Glutamatergic neuron (in vitro differentiated cells): ENCODE measurements at places on chromosomes 2 and 18. TPM values are rescaled to one million over a fixed set of nuclear protein-coding genes. Genes with fewer than 3 reads are reported as not detected.

DNA sequence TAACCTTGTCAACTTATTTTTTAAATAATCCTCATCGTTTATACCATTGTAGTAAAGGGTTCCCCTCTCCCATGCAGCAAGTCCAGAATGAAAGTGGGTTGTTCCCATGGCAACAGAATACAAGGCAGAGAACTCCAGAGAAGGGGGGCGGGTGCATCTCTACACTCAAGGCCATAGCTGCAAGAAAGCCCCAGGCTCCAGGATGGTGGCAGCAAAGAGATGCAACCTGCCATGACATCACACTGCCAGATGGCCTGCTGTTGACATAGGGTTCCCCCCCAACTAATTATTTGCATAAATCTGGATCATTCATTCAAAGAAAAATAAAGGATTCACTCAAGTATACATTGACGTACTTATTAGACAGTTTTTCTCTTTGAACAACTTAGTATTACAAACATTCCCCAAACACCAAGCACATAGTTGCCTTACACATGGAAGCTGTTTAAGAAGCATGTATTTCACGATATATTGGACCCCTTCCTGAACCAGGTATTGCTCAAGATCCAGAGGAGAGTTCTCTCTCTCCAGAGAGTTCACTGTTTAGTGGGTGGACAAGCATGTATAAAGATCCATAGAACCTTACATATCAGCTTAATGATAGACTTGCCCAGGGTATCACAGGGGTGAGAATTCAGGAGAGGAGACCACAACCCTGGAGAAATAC, 87.4 kb upstream of the KLF7 start:
- peak overlapping the region; percentile 50 for H3K4me3 ChIP-seq
- peak; percentile 77 for DNase-seq
- H3K4me1 ChIP-seq, result peaks cover 71% of the 10 kb centered on the region
- H3K27me3 ChIP-seq, result peaks cover 6% of the 10 kb centered on the region
- no peaks in the 10 kb centered on the region for H3K36me3 ChIP-seq
- H3K27ac ChIP-seq, result peak overlapping the region; percentile 98

GRCh38 chr2:238898534-238899281, 50.8 kb downstream of the TWIST2 start:
- H3K4me3 ChIP-seq, result no peak overlapping the region
- H3K27me3 ChIP-seq, result no peaks in the 10 kb centered on the region
- no peak overlapping the region for H3K27ac ChIP-seq
- peaks cover 1% of the 10 kb centered on the region for H3K4me1 ChIP-seq
- no peak for DNase-seq

DNA sequence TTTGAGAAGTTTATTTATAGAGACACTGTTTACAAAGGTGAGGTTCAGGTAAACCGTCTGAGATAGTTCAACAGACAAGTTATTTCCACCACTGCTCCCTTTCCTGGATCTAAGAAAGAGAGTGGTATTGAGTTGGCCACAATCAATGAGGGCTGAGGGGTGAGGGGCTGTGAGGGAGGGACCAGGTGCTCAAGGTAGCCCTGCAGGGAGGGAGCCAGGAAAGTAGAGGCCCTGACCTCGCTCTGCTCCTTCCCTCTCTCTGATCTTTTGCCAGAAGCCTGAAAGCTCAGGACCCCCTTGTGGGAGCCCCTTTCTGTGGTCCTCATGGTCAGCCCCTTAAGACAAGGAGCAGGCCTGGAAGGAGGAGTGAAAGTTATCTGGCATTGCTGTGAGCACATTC, 29.8 kb downstream of the COL4A3 start:
- no peak overlapping the region for H3K4me3 ChIP-seq
- no peak overlapping the region for H3K27ac ChIP-seq
- no peak for DNase-seq
- H3K27me3 ChIP-seq, result no peaks in the 10 kb centered on the region
- no peaks in the 10 kb centered on the region for H3K4me1 ChIP-seq
- H3K36me3 ChIP-seq, result no peaks in the 10 kb centered on the region

- no peak overlapping the region for H3K27ac ChIP-seq
- H3K4me3 ChIP-seq, result no peak overlapping the region
- no peak for DNase-seq
- H3K27me3 ChIP-seq, result peaks cover 3% of the 10 kb centered on the region
- H3K36me3 ChIP-seq, result peaks cover 18% of the 10 kb centered on the region
Measured at GRCh38 chr2:181407171-181407570, 50.0 kb upstream of the ITGA4 start.

GRCh38 chr2:110716959-110717645, 15.3 kb upstream of the ACOXL start:
- H3K36me3 ChIP-seq, result no peaks in the 10 kb centered on the region
- no peak overlapping the region for H3K4me3 ChIP-seq
- no peak for DNase-seq
- H3K4me1 ChIP-seq, result no peaks in the 10 kb centered on the region

DNA sequence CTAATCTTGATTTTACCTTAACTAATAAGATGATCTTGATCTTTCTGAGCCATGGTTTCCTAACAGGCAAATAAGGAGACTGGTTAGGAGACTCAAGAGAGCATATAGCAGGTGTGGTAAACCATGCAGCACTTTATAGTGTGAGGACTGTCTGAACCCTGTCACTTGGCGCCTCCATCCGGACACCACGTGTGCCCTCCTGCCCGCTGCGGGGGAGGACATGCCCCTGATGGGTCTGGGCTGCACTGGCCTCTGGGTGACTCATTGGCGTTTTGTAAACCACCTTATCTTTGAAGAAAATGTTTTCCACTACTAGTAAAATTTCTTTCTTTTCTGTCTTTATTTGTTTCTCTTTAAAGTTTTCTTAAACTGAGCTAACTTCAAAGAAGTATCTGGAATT, 131.1 kb downstream of the FMNL2 start:
- H3K36me3 ChIP-seq, result no peaks in the 10 kb centered on the region
- H3K27ac ChIP-seq, result peak overlapping the region; percentile 57
- H3K27me3 ChIP-seq, result peaks cover 5% of the 10 kb centered on the region
- DNase-seq, result no peak
- H3K4me1 ChIP-seq, result peaks cover 72% of the 10 kb centered on the region
- peak overlapping the region; percentile 22 for H3K4me3 ChIP-seq

DNA sequence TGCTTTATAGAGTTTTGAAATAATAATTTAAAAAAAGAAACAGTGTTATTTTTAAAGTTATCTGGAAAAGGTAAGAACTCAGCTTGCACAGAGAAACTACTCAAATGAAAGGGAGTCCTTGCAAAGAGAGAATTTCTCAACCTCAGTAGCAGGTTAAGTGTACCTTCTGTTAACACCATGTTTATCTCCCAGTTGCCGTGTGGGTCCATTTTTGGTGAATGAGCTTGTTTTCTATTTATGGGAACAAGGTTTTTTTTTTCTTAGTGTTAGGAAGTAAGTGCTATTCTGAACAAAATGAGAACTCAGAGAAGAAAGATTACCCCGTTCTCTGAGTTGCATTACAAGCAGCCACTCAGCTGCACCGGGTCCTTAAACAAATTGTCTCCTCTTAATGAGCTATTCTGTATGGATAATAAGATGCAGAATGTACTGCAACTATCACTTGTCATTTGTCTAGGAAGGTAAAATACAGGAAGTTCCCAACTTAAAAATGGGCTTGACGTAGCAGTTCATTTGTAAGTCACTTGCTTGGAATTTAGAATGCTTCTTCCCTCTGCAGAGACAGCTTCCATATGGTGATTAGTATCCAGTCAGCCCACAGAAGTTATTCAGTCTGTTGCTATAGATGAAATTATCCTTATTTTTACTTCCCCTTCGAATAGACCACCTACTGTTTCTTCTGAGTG, 74.9 kb downstream of the LTBP1 start:
- no peak overlapping the region for H3K4me3 ChIP-seq
- no peaks in the 10 kb centered on the region for H3K36me3 ChIP-seq
- peaks cover 10% of the 10 kb centered on the region for H3K4me1 ChIP-seq
- no peak for DNase-seq
- no peaks in the 10 kb centered on the region for H3K27me3 ChIP-seq

DNA sequence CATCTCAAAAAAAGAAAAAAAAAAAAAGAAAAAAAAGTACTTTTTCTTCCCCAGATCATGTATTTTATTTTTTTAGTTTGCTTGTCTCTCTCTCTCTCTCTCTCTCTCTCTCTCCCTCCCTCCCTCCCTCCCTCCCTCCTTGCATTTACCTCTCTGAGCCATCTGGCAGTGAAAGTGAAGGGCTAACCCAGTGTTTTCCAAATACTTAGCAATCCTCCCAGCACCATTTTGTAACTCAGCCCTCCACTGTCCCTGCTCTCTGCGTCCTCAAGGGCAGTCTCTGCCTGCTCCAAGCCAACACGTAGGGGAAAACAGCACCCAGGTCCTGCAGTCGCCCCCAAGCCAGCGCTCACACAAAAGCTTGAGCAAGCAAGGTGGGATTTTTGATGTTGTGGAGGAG, 19.6 kb upstream of the TEX44 start:
- peaks cover 20% of the 10 kb centered on the region for H3K4me1 ChIP-seq
- no peak for DNase-seq
- no peak overlapping the region for H3K27ac ChIP-seq
- no peaks in the 10 kb centered on the region for H3K36me3 ChIP-seq

- H3K4me1 ChIP-seq, result peaks cover 8% of the 10 kb centered on the region
- no peaks in the 10 kb centered on the region for H3K36me3 ChIP-seq
- DNase-seq, result no peak
- no peak overlapping the region for H3K27ac ChIP-seq
Measured at GRCh38 chr2:15989559-15989958, 49.2 kb downstream of the MYCN start.

DNA sequence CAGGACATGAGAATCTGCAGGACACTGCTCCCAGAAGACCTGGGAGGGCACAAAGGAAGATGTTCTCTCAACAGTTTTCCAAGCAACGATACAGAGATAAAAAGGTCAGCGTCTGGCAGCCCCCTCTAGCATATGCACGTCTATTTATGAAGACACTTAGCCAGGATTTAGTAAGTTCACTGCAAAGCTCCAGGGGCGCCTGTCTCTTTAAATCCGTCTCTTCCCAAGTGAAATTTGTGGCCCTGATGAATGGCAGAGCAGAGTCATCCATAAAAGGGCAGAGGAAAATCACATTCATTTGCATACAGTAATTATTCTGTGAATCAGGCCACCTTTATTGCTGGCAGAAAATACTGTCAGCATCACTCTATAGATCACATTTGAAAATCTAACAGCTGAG, 390.9 kb upstream of the SMIM21 start:
- H3K36me3 ChIP-seq, result peaks cover 5% of the 10 kb centered on the region
- no peak overlapping the region for H3K27ac ChIP-seq
- no peak overlapping the region for H3K4me3 ChIP-seq
- no peak for DNase-seq

- H3K4me3 ChIP-seq, result no peak overlapping the region
- no peaks in the 10 kb centered on the region for H3K36me3 ChIP-seq
- H3K27me3 ChIP-seq, result no peaks in the 10 kb centered on the region
- H3K27ac ChIP-seq, result no peak overlapping the region
Measured at GRCh38 chr2:83689402-83689801, 769.7 kb downstream of the SUCLG1 start.

- H3K27me3 ChIP-seq, result peaks cover 4% of the 10 kb centered on the region
- H3K4me3 ChIP-seq, result no peak overlapping the region
- peaks cover 2% of the 10 kb centered on the region for H3K4me1 ChIP-seq
- no peak for DNase-seq
- no peaks in the 10 kb centered on the region for H3K36me3 ChIP-seq
Measured at GRCh38 chr2:120568089-120568974, 167.3 kb upstream of the GLI2 start.

- H3K36me3 ChIP-seq, result peaks cover 6% of the 10 kb centered on the region
- H3K27me3 ChIP-seq, result no peaks in the 10 kb centered on the region
- H3K27ac ChIP-seq, result no peak overlapping the region
- no peaks in the 10 kb centered on the region for H3K4me1 ChIP-seq
Measured at GRCh38 chr18:54147439-54147838, 77.0 kb downstream of the MBD2 start.

GRCh38 chr18:56112013-56112749, 524.2 kb upstream of the TCF4 start:
- H3K27ac ChIP-seq, result no peak overlapping the region
- H3K27me3 ChIP-seq, result no peaks in the 10 kb centered on the region
- no peak for DNase-seq

DNA sequence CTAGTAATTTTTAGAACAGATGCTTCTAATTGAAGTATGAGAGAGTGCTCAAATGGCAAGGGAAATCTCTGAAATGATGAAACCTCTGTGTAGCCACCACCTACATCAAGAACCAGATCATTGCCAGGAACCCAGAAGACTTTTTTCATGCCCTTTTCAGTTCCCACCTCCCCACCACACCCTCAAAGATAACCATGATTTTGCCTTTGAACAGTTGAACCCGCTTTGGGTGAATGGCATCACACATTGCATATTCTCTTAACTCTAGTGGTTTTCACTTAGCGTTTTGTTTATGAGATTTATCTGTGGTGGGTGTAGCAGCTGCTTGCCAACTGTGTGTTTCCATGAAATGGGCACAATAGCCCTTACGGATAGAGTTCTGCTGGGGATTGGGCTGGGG, 142.9 kb upstream of the HDAC4 start:
- peaks cover 1% of the 10 kb centered on the region for H3K27me3 ChIP-seq
- H3K36me3 ChIP-seq, result peaks cover 3% of the 10 kb centered on the region
- H3K27ac ChIP-seq, result no peak overlapping the region
- H3K4me3 ChIP-seq, result no peak overlapping the region
- H3K4me1 ChIP-seq, result peaks cover 4% of the 10 kb centered on the region

DNA sequence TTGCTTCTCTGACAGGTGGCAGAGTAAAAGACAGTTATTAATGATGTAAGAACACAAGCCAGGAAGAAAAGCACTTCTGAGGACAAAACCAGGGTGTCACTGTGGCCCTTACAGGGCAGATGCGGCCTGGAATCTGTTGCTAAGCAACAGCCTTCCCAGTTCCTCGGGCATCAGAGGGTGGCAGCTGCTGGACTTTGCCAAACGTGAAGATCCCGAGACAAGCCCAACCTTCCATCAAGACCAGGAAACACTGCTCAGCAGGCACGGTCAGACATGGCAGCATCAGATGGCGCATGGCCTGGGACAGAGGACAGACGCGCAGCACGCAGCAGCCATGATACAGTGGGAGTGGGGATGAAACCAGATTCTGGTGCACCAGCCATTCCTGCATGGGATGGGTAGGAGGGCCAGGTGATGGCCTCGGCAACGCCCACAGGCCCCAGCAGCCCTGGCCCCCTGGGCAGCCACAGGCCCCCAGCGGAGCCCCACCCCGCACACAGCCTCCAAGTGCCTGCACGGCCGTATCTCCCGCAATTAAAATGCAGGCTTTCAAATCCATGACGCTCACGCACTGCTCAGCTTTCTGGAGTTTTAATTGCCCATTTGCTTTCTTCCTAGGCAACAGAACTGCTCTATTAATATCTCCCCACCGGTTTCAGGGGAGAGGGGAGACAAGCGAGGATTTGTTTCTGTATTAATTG, 89.0 kb downstream of the EIPR1 start:
- H3K4me3 ChIP-seq, result no peak overlapping the region
- peaks cover 8% of the 10 kb centered on the region for H3K36me3 ChIP-seq
- peaks cover 11% of the 10 kb centered on the region for H3K27me3 ChIP-seq
- peaks cover 28% of the 10 kb centered on the region for H3K4me1 ChIP-seq
- no peak for DNase-seq

The SIX3 gene
- total RNA-seq, result 0.86 TPM

The IL36RN gene
- total RNA-seq, result not detected

The CHRND gene
- 2.2 TPM for total RNA-seq

The NCKAP5 gene
- 0.20 TPM for total RNA-seq

The GLI2 gene
- 3.9 TPM for total RNA-seq

The PLEKHH2 gene
- total RNA-seq, result 0.71 TPM
